Effector memory CD4-positive, alpha-beta T cell (primary cell): ENCODE measurements at places on chromosomes 1 and 21.

GRCh38 chr1:111738133-111738435, 1.1 kb downstream of the INKA2 start:
- no peak for DNase-seq
- no peaks in the 10 kb centered on the region for H3K27me3 ChIP-seq
- H3K27ac ChIP-seq = no peak overlapping the region
- peak overlapping the region; percentile 88 for H3K4me3 ChIP-seq
- peaks cover 13% of the 10 kb centered on the region for H3K4me1 ChIP-seq

- no peak overlapping the region for H3K4me3 ChIP-seq
- H3K4me1 ChIP-seq = no peaks in the 10 kb centered on the region
- H3K27me3 ChIP-seq = no peaks in the 10 kb centered on the region
- no peak overlapping the region for H3K27ac ChIP-seq
Observed at GRCh38 chr1:59692591-59692990, 122.2 kb upstream of the HOOK1 start.

DNA sequence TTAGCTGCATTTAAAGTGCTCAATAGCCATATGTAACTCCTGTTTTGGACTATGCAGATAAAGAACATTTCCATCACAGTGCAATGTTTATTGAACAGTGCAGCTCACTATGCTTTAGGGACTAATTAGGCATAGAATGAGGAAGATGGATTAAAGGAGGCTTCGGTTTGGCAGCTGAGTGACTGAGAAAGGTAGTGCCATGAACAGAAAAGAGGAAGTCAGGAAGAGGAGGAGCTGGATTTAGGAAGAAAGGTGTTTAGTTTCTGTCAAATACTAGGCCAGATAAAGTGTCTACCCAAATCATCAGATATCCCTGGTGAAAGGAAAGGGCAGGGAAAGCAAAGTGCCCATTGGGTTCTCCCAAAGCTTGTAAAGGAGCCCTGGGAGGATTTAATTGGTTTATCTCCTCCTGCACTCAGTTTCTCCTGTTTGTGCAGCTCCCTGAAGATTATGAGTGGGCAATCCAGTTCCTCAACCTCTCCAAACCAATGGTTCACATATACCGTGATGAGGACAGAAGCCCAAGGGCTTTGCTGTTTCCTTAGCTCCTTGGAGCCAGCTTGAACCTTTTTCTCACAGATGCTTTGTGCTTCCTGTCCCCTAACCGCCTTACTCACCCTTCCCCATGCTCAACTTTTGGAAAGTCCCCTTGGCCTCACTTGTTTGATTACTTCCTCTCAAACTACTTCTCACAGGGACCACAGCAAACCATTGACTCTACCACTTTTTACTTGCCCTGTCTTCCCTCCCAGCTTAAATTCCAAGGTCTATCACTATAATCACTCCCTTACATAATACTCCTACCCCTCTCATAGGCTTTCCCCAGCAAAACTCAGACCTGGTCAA, 3.5 kb upstream of the RAP1A start:
- no peaks in the 10 kb centered on the region for H3K36me3 ChIP-seq
- no peaks in the 10 kb centered on the region for H3K27me3 ChIP-seq
- H3K4me1 ChIP-seq = peaks cover 26% of the 10 kb centered on the region
- peak; percentile 42 for DNase-seq
- peak overlapping the region; percentile 67 for H3K27ac ChIP-seq

DNA sequence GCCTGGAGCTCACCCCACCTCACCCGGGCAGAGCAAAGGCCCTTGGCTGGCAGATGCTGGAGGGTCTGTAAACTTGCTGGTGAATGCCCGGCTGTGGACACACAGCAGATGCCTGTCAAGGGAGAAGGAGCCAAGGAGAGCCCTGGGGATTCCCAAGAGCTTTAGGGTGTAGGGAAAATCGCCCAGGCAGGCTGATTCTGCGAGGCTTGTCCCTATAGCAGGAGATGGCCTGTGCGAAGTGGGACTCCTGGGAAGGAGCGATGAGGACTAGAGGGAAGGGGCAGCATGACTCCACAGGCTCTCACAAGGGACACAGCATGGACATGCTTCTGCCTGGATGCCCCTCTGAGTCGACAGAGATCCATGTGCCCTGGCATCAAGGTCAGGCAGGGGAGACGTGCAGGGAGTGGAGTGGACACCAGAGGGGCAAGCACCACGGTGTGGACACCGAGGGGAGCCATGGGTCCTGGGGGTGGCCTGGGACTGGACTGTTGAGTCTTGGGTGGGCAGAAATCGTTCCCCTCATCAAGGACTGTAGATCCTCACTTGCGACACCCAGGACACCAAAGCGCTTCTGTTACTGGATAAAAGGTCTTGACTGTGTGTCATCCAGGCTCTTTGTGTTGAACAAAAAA, 71.4 kb upstream of the ABCG1 start:
- H3K4me1 ChIP-seq = no peaks in the 10 kb centered on the region
- no peaks in the 10 kb centered on the region for H3K27me3 ChIP-seq
- H3K36me3 ChIP-seq = no peaks in the 10 kb centered on the region

DNA sequence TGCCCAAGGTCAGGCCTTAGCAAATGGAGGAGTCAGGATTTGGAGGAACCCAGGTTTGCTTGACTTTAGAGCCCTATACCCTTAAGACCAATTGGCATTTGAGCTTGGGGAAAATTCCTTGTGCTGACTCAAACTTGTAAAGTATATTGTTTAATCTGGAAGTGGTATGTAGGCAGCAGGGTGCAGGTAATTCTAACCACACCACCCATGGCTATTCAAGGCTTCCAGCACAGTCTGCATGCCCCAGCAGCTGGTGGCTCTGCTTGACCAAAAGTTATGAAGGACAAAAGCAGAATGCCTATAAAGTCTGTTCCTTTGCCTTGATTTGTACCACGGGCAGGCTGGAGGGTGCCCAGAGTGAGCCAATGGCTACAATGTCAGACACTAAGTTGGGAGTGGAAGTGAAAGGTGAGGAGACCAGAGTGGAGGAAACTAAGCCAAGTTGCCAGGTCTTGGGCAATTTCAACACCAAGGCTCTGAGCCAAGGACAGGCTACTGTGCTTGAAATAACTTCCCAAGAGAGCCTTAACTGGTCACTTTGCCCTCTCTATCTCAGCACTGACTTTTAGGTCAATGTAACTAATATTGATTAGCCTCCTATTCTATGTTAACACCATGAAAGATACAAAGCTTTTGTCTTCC, 4.7 kb upstream of the G0S2 start:
- no peaks in the 10 kb centered on the region for H3K36me3 ChIP-seq
- H3K27me3 ChIP-seq = no peaks in the 10 kb centered on the region
- peaks cover 30% of the 10 kb centered on the region for H3K4me1 ChIP-seq
- H3K4me3 ChIP-seq = no peak overlapping the region
- H3K27ac ChIP-seq = no peak overlapping the region

DNA sequence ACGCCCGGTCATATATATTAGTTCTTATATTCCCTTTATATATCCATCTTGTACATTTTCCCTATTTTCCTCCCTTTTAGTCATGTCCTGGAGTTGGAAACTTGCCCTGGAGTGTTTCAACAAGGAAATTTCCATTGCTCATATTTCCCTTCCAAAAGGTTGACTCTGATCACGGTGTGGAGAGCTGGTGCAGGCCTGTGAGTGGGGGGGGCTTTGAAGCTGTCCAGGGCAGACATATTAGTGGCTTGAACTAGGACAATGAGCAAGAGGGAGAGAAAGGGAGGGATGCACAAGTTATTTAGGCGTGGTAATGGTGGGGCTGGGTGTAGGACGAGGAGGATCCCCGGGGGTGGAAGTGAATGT, 30.4 kb upstream of the TMEM61 start:
- no peaks in the 10 kb centered on the region for H3K27me3 ChIP-seq
- H3K27ac ChIP-seq = no peak overlapping the region
- no peaks in the 10 kb centered on the region for H3K4me1 ChIP-seq
- no peak overlapping the region for H3K4me3 ChIP-seq
- no peaks in the 10 kb centered on the region for H3K36me3 ChIP-seq
- no peak for DNase-seq

- H3K4me1 ChIP-seq = peaks cover 5% of the 10 kb centered on the region
- H3K4me3 ChIP-seq = no peak overlapping the region
- DNase-seq = no peak
- no peak overlapping the region for H3K27ac ChIP-seq
- H3K27me3 ChIP-seq = no peaks in the 10 kb centered on the region
- no peaks in the 10 kb centered on the region for H3K36me3 ChIP-seq
Observed at GRCh38 chr1:54335011-54335754, 71.0 kb downstream of the SSBP3 start.

DNA sequence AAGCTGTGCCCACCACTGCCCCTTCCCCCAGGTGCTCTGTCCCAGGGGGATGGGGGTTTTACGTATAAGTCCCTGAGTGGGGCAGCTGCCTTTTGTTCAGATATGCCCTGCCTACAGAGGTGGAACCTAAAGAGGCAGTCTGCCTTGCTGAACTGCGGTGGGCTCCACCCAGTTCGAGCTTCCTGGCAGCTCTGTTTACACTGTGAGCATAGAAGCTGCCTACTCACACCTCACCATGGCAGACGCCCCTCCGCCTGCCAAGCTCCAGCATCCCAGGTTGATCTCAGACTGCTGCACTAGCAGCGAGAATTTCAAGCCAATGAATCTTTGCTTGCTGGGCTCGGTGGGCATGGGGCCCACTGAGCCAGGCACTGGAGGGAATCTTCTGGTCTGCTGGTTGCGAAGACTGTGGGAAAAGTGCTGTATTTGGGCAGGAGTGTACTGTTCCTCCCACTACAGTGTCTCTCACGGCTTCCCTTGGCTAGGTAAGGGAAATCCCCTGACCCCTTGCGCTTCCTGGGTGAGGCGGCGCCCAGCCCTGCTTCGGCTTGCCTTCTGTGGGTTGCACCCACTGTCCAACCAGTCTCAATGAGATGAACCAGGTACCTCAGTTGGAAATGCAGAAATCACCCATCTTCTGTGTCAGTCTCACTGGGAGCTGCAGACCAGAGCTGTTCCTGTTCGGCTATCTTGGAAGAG, 17.6 kb upstream of the RWDD3 start:
- H3K36me3 ChIP-seq = no peaks in the 10 kb centered on the region
- peaks cover 7% of the 10 kb centered on the region for H3K27me3 ChIP-seq
- no peak overlapping the region for H3K27ac ChIP-seq

GRCh38 chr1:9110669-9111356, 18.1 kb downstream of the GPR157 start:
- no peaks in the 10 kb centered on the region for H3K27me3 ChIP-seq
- H3K27ac ChIP-seq = no peak overlapping the region
- no peaks in the 10 kb centered on the region for H3K4me1 ChIP-seq
- no peak overlapping the region for H3K4me3 ChIP-seq

DNA sequence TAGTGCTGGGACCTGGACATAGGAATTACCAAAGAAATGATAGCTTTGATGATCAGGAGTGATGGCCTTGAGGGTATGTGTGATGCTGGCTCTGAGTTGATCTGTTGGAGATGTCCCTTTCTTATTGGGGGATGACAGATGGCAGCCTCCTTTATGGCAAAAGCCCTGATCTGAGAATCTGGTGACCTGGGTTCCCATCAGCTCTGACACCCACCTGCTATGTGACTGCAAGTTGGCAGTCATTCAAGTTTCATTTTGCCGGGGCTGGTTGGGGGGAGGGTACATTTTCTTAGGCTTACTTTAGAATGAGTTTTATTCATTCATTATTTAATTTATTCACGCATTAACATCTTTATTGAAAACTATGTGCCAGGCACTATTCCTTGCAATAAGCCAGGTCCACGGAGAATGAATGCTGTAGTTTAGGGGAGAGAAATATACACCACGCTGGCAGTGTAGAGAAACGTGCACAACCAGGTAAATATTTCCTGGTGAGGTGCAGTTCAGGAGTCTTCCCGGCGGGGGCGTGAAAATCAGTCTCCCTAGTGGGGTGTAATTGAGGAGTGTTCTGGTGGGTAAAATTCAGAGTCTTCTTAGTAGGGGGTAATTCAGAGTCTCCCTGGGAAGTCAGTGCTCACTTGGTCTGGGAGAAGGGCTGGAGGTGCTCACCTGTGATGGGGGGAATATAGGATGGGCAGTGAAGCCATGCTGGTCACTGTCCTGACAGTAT, 401.3 kb downstream of the CAMTA1 start:
- H3K27ac ChIP-seq = no peak overlapping the region
- H3K4me1 ChIP-seq = no peaks in the 10 kb centered on the region
- H3K27me3 ChIP-seq = no peaks in the 10 kb centered on the region
- H3K36me3 ChIP-seq = no peaks in the 10 kb centered on the region
- no peak overlapping the region for H3K4me3 ChIP-seq
- DNase-seq = no peak

- H3K36me3 ChIP-seq = no peaks in the 10 kb centered on the region
- no peak overlapping the region for H3K4me3 ChIP-seq
- H3K27ac ChIP-seq = no peak overlapping the region
- H3K27me3 ChIP-seq = no peaks in the 10 kb centered on the region
- no peaks in the 10 kb centered on the region for H3K4me1 ChIP-seq
Observed at GRCh38 chr1:241330619-241331327, 26.2 kb downstream of the RGS7 start.

DNA sequence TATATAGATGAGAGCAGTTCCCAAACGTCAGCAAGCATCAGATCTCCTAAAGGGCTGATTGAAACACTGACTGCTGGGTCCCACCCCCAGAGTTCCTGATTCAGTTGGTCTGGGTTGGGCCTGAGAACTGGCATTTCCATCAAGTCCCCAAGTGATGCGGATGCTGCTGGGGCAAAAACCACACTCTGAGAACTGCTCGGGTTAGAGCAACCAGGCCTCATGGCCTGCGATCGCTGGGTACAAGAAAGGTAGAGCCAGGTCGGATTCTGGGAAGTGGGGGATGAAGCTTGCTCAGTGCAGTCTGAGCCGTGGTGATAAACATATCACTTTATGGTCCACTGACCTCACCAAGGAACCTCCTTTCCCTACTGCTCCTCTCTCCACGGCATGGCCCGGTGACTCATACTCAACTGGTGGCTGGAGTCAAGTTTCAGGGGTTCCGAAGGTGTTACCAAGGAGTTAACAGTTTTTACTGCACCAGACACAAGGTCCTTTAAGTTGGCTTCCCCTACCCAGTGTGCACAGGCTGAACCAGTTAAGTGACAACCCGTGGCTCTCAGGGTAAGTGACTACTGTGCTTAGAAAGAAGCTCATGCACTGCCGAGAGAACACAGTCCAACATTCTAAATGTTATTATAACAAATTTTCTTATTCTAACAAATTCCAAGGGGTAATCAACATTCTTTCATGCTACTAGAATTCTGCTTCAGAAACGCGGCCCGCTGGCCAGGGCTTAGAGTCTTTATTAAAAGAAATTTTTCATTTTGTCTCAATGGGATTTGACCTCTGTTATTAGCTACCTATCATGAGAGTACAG, 153.5 kb downstream of the TGFBR3 start:
- H3K27me3 ChIP-seq = no peaks in the 10 kb centered on the region
- H3K4me3 ChIP-seq = no peak overlapping the region
- H3K4me1 ChIP-seq = peaks cover 19% of the 10 kb centered on the region
- no peak overlapping the region for H3K27ac ChIP-seq

DNA sequence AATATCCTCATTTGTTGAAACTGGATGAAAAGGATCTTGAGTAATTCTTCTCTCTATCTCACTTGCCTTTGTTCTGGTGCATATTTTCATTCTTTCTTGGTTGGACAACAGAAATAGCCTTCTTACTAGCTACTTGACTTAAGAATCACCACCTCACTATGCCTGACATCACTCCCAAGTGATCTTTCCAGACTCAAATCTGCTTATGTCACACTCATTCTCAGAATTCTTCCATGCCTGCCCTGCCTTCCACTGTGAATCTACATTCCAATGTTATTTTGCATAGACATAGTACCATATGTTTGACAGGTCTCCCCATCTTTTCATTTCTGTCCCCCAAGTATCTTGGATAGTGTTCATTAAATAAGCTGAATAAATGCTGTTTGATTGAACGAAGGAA, 78.5 kb upstream of the DPYD start:
- no peaks in the 10 kb centered on the region for H3K4me1 ChIP-seq
- H3K4me3 ChIP-seq = no peak overlapping the region
- no peaks in the 10 kb centered on the region for H3K27me3 ChIP-seq
- H3K27ac ChIP-seq = no peak overlapping the region
- DNase-seq = no peak
- H3K36me3 ChIP-seq = no peaks in the 10 kb centered on the region
